ENCODE measurements at places on chromosomes 6 and 20. TPM values are rescaled to one million over a fixed set of nuclear protein-coding genes. Genes with fewer than 3 reads are reported as not detected.
A peak's percentile ranks its signal among the peaks of the same experiment; 100 is the strongest.

FAM209B gene
- not detected for total RNA-seq

RIPOR3 gene
- 2.4 TPM for total RNA-seq

RIPOR2 gene
- 2.4 TPM for total RNA-seq

LY6G5C gene
- total RNA-seq, result 1.5 TPM

GRCh38 chr20:36312724-36313441 lies 6.7 kb downstream of the DLGAP4 start:
- no peak for DNase-seq

MLIP gene
- total RNA-seq, result 473 TPM

DNA sequence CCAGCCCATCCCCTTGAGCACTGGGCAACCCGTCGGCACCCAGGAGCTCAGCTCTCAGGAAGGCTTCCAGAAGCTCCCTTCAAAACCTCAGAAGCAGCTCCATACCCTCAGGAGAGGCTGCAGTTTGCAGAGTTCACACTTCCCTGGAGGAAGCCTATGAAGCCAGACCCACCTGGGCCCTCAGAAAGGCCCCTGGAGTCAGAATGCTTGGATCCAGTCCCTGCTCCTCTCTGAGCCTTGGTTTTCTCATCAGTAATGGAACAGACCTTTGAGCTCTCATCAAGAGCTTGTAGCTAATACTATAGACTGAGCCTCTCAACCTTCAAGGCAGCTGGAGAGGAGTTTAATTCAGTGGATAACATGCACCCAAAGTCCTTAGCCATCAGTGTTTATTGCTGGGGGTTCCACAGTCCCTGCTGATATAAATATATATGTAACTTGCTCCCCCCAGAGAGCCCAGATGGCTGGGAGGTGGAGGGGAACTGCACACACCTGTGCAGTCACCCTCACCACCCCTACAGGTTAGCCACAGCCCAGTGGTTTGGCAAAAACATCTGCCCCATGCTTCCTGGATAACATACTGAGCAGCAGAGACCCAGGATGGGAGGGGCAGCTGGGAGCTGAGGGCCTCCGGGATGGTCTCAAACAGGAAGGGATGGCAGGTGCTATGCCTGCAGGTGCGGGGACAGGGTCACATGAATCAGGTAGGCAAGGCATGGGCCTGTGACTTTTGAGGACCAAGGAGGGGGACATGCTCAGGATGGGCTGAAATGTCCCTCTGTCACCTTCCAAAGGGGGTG lies 120.1 kb downstream of the SNX5 start:
- DNase-seq, result no peak

DNA sequence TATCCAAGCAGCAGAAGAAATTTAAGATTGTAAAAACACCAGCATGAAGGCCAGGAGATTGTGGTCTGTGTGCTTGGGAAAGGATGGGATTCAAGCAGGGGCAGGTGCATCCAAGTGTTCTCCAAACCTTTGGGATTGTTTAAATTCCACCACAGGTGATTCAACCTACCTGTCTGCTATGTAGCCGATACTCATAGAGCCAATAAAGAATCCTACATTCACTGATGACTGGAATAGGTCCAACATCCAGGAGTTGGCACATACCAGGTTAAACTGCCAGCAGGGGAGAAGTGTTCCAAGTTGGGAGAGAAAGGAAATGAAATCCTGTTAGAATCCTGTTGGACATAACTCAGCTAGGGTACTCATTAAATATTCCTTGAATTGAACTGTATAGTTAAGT lies 2.2 kb downstream of the SLC22A2 start:
- DNase-seq, result no peak

TTBK1 gene
- total RNA-seq, result 0.68 TPM

PRDM13 gene
- not detected for total RNA-seq

DNA sequence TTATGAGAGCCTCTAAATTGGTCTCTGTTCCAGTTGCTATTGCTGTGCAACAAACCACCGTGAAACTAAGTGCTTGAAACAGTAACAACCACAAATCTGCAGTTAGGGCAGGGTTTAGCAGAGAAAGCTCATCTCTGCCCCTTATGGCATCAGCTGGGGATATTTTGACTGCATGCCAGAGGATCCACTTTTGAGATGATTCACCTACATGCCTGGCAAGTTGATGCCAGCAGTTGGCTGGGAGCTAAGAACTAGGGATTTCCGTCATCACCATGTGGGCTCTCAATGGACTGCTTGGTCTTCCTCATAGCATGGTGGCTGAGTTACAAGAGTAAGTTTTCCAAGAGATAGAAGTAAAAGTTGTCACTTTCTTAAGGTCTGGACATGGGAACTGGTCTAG lies 35.1 kb downstream of the PLCB4 start:
- DNase-seq, result no peak

GRCh38 chr6:33695451-33695887 lies 16.0 kb downstream of the UQCC2 start:
- DNase-seq, result no peak

PGC gene
- not detected for total RNA-seq

GRCh38 chr6:330948-331347 lies 38.7 kb downstream of the DUSP22 start:
- no peak for DNase-seq

SLC52A3 gene
- 1.5 TPM for total RNA-seq

NRM gene
- total RNA-seq, result 4.1 TPM

GRCh38 chr20:3209946-3210317 lies 634 bp downstream of the ITPA start:
- no peak for DNase-seq

DNA sequence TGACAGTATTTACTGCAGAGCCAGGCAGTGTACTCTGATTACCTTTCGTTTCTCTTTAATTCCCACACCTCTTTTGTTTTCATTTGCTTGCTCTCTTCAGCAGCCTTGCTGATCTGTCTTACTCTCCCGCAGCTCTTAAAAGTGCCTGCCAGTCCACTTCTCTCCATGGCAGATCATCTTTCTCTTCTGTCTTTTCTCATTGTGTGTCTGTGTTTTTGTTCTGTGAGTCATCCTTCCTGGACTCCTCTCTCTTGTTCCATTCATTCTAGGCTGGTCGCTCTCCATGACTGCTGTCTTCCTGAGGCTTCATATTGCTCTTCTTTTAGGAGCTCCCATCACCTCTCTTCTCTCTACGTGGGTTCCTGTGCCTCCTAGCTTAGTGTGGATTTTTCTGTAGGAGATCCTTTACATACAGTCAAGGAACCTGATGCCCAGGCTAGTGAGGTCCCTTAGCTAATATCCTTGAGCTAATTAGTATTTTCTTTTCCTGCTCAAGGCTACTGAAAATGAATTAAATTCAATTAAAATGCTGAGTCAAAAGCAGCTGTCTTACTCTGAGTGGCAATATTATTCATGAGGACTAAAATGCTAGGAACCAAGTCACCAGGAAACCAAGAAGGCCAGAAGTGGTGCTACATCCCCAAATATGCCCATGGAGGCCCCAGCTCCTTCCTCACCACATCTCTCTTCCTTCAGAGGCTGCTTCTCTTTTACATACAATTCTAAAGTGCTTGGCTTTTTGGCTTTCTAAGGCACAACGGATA lies 86.1 kb downstream of the SLX4IP start:
- DNase-seq, result no peak

MUC22 gene
- 0.11 TPM for total RNA-seq

- no peak for DNase-seq
Observed at GRCh38 chr6:167565388-167565787, 240.5 kb downstream of the TTLL2 start.

GRCh38 chr6:11865680-11866300 lies 87.2 kb upstream of the ADTRP start:
- no peak for DNase-seq

DNA sequence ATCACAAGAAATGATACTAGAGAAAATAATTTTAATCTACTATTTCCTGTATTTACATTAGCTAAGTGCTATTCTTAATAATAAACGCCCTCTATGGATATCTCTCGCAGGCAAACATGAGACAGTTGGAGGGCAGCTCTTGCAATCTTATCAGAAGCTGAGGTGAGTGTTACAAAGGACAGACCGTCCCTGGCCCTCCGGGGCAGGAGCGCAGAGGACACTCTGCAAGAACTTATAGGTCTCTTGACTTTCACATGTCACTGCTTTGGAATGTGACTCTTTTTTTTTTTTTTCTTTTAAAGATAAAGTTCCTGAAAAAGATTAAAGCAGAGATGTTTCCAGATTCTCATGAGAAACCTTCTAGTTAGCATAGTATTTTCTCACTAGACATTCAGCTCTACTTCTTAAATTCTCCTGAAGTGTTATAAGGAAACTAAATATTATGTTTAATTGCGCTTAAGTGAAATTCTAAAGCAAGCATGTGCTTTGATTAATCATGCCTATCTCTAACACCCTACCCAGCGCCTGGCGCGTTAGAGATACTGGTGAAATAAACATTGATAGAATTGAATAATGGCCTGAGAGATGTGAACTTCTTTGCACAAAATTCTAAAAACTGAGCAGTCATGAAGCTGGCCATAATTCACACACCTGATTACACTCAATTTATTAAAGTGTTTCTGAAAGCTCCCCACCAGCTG lies 57.4 kb downstream of the SYTL3 start:
- peak; percentile 41 for DNase-seq

DNA sequence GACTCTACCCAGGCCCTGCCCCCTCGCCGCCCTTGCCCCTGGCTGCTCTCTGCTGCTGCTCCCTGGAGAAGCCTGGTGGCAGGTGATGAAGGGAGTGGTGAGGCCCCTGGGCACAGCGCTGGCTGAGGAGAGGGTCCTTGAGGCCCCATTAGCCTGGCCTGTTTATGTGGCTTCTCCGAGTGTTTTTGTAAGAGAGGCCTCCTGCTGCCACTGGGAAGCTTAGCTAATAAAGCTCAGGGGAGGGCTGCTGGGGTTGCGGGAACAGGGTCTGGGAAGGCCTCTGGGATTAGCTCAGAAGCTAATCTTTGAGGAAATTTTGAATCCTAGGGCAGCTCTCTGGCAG lies 15.5 kb downstream of the EBF4 start:
- no peak for DNase-seq

NCOA7 gene
- total RNA-seq, result 8.2 TPM

- DNase-seq, result no peak
Observed at GRCh38 chr20:54485631-54486030, 10.2 kb downstream of the DOK5 start.

DNA sequence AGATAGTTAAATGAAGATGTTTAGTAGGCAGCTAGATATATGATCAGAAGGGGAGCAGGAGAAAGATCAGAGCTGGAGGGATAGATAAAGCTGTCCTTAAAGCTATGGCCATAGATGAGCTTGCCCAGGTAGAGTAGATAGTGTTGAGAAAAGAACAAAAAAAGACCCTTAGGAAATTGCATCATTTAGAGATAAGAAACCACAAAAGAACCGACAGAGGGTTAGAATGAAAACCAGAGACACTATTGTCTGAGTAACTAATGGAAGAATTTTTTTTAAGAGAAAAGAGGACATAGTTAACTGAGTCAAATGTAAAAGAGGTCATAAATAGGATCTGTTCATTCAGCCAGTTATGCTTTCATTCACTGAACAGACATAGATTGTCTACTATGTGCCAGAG lies 101.8 kb downstream of the TNFAIP3 start:
- no peak for DNase-seq

KCNK5 gene
- 0.21 TPM for total RNA-seq

DNA sequence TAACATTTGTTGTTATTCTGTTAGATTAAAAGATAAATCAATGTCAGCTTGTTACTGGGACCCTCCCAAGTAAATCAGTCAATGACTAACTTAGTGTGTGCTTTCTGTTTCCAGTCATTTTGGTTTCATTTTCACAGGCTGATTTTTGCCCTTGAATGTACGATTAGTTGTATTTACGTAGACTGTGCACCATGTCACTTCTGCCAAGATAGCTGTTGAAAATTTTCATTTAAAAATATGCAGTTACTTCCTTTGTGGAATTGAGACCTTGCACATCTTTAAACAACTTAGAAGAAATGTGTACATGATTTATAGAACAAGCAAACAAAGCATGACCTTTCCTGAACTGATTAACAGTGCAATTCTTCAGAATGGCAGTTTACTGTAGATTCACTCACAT lies 944.8 kb upstream of the CITED2 start:
- DNase-seq, result no peak

DNA sequence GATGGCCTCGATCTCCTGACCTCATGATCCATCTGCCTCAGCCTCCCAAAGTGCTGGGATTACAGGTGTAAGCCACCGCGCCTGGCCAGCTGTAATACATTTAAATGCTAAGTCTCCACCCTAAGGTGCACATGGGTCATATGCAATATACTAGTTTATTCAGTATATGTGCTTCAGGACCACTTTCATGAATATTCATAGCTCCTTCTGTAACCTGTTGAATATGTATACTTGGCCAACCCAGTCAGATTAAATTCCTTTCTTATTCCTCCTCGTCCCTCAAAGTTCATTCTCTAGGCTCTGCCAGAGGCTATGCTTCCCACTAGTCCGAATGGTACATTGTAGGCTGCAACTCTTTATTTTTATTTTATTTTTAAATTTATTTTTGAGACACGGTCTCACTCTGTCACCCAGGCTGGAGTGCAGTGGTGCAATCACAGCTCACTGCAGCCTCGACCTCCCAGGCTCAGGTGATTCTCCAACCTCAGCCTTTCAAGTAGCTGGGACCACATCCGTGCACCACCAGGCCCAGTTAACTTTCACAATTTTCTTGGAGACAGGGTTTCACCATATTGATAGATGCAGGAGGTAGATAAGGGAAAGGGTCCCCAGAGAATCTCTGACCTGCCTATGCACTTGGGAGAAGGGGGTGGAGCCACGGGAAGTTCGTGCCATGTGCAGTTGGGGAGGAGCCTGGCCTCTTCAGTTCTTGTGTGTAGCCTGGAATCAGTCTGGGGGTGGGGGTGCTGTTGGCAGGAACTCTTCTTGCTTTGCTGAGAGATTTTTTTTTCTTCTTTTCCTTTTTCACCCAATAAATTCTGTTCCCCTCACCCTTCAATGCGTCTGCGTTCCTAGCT lies 41.3 kb upstream of the DDR1 start:
- DNase-seq, result no peak

- no peak for DNase-seq
Observed at GRCh38 chr6:97073903-97074302, 149.4 kb downstream of the KLHL32 start.

- DNase-seq, result no peak
Observed at GRCh38 chr20:36135159-36135558, 19.4 kb upstream of the EPB41L1 start.

GRCh38 chr20:57780398-57780797 lies 70.6 kb upstream of the PMEPA1 start:
- no peak for DNase-seq

DNA sequence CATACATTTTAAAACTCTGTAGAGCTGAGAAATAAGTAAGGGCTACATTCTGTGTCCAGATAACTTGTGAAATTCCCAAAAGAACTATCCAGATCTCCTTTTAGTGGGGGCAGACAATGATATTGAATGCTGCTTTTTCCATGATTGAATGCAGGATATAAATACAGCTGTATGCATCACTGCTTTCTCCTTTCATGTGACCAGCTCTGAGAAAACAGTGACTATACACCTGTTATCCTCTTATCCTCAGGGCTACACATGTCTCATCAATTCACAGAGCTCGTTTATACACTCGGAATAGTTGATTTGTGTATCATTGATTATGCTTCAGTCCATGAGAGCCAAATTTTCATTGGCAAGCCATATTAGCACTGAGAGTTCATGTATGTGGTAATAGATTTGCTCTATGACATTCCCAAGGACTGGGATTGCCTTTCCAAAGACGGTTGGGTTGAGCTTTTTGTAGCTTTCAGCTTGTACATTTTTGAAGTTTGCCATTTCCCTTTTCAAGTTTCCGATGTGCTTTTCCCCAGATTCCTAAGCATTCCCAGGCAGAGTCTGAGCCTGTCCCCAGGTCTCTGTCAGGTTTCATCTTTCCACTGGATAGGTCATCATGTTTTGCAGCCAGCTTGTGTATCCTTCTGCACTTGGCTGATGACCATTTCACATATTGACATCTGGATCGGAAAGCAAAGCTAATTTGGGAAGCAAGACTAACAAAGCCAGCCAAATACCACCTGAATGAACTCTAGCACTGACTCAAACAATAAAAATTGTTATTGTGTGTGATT lies 97.7 kb downstream of the RFX6 start:
- DNase-seq, result no peak

- DNase-seq, result no peak
Observed at GRCh38 chr6:107718341-107718740, 105.8 kb downstream of the SCML4 start.
